ENCODE measurements at places on chromosomes 7 and 10.

- no peak for DNase-seq
Measured at GRCh38 chr10:124020981-124021815, 72.2 kb downstream of the CHST15 start.

GRCh38 chr7:112784603-112785002 is 5.6 kb downstream of the TMEM168 start:
- no peak for DNase-seq

- no peak for DNase-seq
Measured at GRCh38 chr7:45391618-45392451, 182.3 kb upstream of the ADCY1 start.

GRCh38 chr10:111297351-111297848 is 220.6 kb downstream of the ADRA2A start:
- peak; percentile 24 for DNase-seq

DNA sequence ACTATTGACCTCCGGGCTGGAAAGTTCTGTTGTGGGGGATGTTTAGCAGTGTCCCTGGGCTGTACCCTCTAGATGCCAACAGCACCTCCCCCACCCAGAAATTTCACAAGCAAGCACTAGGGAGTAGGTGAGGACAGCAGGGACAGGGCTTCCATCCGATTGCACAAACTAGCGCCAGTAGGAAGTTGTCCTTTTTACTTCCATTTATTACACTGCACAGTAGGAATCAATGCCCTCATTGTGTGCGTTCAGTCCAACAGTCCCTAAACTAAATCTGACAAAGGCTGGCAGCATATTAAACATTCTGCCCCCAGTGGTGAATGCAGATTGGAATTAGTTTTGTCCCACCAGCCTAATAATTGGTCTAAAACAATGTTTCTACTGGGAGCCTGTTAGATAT is 6.4 kb upstream of the SOSTDC1 start:
- no peak for DNase-seq

All from A673 (cell line).